Natural killer cell (primary cell): ENCODE measurements at places on chromosomes 12 and 14. TPM values are rescaled to one million over a fixed set of nuclear protein-coding genes. Genes with fewer than 3 reads are reported as not detected.

- DNase-seq: no peak
These were observed 4.2 kb upstream of the LIN7A start for GRCh38 chr12:80941916-80942315.

DNA sequence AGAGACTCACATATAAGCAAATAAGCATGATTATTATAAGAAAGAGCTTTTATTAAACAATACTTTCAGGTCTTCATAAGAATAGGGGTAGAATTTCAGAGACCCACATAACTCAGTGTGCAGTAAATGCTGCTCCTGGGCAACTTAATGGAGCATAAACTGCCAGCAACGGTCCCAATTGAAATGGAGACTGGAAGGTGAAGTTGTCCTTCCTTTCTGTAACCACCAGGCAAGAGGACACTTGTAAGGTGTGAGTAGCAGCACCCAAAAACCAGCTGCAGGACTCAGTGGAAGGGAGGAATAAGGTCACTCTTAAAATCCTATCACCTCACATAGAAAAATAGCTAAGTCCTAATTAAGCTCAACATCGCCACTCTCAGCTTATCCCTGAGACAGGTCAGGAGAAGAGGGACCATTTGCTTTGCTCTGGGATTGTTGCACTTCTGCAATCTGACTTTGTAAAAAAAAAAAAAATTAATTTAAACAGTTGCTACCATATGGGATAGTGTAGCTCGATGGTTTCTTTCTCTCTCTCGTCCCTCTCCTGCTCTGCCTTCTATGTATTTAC lies 22.7 kb upstream of the LTA4H start:
- DNase-seq: no peak

GRCh38 chr14:90445011-90445410 lies 48.2 kb downstream of the CALM1 start:
- DNase-seq: no peak

Gene MYO1H
- not detected for total RNA-seq

Gene DBX2
- total RNA-seq: not detected

Gene OR6C74
- not detected for total RNA-seq

Gene MEG3
- 1.0 TPM for total RNA-seq
